ENCODE measurements at places on chromosomes 2 and 18.

DNA sequence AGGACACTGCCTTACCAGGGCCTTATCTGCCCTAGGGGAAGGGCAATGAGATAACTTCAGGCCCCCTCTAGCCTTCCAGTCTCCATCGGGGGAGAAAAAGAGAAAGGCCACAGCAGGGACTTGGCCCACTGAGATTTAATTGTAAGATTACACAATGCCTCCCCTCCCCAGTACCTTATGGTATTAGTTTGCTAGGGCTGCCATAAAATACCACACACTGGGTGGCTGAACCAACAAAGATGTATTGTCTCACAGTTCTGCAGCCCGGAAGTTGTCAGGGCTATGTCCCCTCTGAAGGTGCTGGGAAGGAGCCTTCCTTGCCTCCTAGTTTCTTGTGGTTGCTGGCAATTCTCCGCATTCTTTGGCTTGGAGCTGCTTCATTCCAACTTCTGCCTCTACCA, 34.8 kb upstream of the SPATA3 start:
- DNase-seq, result no peak

- DNase-seq, result no peak
Observed at GRCh38 chr2:229927817-229928321, 5.6 kb downstream of the FBXO36 start.

- DNase-seq, result no peak
Observed at GRCh38 chr2:184339966-184340365, 258.4 kb upstream of the ZNF804A start.

GRCh38 chr2:96116879-96117533, 635 bp upstream of the ADRA2B start:
- peak; percentile 42 for DNase-seq

- DNase-seq, result no peak
Observed at GRCh38 chr2:237418300-237418699, 4.3 kb upstream of the COL6A3 start.

DNA sequence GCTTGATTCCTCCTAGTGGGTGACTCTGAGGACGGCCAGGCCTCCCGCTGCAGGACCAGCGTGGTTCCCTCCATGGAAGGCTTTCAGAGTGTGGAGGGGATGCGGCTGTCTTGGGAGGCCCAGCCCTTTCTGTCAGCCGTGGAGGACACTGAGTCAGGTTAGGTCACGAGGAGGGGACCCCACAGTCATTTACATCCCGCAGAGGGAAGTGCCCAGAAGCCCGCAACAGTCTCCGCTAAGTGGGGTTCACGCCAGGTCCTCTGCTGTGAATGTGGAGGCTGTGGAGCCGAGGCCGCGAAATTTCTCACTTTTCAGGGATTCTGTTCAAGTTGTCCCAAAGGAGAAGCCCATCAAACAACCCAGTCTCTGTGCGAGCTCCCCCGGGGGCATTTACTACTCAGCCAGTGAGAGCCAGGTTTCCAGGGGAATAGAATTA, 8.8 kb downstream of the ACKR3 start:
- no peak for DNase-seq

DNA sequence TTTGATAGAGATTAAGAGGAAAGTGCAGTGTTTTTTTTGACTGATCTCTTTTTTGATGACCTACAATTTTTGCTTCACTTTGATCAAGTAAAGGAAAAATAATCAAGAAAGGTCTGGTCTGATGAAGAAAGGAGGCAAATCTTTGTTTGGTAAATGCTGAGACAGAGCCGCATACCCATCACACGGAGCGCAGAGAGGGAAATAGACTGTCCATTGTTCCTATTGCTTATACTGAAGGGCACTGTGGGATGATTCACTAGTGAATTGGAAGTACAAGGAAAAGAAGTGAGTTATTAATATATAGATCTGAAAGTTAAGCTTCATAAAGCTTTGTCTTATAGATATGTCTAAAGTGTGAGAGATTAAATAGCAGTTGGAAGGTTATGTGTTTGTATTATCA, 455.1 kb downstream of the PLCL1 start:
- DNase-seq, result no peak

DNA sequence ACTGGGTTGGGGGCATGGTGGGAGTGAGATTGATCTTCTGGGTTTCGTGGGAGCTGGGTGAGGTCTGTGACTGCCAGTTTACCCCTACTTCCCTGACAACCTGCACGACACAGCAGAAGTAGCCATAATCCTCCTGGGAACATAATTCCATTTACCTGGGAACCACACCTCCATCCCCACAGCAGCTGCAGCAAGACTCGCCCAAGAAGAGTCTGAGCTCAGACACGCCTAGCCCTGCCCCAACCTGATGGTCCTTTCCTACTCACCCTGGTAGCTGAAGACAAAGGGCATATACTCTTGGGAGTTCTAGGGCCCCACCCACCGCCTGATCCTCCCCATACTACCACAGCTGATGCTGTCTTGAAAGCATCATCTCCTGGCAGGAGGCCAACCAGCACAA, 43.8 kb downstream of the FLACC1 start:
- no peak for DNase-seq

DNA sequence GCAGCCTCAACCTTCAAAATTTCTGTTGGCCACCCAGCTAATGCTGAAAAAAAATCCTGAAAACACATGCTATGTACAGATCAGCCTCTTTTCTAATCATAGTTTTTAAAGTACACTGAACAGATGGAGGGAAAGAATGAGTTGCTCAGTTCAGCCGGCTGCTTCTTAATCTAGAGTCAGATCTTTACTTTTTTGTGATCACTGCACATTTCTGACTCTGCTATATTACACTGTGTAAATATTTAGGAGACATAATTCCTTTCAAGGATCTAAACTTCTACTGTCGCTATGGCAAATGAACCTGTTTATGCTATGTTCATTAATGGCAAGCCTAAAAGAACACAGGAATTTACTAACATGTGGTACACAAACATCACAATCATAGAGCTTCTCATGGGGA, 114.2 kb downstream of the SRBD1 start:
- no peak for DNase-seq

DNA sequence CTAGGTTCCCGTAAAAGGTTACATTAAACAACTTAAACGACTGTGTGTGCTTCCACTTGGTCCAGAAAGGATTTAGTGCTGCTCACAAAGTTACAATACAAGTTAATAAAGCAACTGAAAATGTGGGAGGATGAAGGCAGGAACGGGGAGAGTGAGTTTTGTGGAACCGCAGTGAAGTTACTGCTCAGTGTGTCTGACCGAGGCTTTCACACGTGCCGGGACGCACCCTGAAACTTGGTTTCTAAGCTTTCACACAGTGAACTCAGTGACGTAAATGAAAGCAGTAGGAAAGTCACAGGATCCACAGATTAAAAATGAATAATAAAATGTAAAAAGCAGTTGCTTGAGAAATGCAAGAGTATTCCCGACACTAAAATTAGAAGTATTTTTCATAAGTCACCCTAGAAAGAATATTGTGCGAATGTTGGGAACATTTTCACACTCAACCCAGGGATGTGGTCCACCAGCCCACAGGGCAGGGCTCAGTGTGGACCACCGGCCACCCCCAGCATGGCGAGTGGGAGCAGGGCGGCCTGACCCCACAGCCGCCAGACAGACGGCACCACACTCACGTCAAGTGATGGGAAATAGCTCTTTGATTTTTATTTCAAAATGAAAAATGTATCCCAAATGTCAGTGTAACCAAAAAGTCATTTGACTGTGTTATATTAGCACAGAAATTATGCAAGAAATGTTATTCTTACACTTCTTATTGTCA, 32.6 kb upstream of the CHMP1B start:
- DNase-seq, result no peak

- no peak for DNase-seq
Observed at GRCh38 chr2:8553643-8554042, 128.2 kb upstream of the ID2 start.

GRCh38 chr2:231780123-231780908, 766 bp downstream of the PDE6D start:
- no peak for DNase-seq

DNA sequence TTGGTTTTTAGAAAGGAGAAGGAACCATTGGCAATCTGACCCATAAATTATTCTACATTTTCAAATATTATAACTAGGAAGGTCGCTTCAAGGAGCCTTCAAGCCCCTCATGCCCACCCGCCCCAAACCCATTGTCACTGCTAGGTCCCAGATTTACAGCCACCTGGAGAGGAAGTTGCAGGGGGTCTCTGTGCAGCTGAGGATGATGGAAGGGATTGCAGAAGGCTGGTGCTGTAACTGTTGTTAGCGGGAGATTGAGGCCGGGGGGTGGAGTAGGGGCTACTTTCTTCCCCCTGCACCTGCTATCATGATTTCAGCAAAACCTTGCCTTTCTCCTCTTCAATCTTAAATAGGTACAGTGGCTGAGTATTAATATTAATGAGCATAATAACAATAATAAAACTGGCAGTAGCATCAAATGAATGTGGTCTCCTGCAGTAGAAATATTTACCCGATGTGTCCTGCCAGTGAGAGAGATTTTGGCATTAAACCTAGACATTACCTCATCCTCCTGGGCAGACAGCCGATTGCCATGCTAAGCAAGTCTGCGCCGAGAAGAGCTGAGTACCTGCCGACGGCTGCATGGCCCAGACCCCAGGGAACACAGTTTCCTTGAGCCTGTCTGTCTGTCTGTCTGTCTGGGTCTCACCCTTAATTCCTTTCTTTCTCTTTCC, 225.4 kb downstream of the FAM210A start:
- DNase-seq, result no peak

DNA sequence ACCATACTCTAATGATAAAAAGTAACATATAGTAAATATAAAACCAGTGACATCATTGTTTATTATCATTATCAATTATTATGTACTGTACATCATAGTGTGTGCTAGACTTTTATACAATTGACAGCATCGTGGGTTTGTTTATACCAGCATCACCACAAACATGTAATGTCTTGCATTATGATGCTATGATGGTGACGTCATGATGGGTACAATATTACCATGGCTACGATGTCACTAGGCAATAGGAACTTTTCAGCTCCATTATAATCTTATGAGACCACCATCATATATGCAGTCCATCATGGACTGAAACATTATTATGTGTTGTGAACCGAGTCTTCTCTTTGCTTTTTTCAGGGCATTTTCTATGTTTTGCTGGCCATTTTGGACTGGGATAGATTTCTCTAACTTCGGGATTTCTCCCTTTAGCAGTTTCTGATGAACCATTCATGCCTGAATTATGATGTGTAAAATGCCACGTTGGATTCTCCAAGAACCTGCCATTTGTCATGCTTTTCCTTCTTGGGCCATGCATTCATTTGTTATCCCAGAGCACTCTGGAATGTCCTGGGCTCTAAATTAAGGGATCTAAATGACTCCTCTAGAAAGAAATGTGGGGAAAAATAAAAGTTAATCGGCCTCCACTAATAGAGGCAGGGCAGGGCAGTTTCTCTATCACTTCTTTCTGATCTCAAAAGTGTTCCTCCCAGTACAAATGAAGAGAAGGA, 325.6 kb upstream of the TNP1 start:
- no peak for DNase-seq

- no peak for DNase-seq
Observed at GRCh38 chr2:205731583-205731981, 49.3 kb downstream of the NRP2 start.

GRCh38 chr2:186554850-186555671, 34.8 kb upstream of the ITGAV start:
- DNase-seq, result no peak

DNA sequence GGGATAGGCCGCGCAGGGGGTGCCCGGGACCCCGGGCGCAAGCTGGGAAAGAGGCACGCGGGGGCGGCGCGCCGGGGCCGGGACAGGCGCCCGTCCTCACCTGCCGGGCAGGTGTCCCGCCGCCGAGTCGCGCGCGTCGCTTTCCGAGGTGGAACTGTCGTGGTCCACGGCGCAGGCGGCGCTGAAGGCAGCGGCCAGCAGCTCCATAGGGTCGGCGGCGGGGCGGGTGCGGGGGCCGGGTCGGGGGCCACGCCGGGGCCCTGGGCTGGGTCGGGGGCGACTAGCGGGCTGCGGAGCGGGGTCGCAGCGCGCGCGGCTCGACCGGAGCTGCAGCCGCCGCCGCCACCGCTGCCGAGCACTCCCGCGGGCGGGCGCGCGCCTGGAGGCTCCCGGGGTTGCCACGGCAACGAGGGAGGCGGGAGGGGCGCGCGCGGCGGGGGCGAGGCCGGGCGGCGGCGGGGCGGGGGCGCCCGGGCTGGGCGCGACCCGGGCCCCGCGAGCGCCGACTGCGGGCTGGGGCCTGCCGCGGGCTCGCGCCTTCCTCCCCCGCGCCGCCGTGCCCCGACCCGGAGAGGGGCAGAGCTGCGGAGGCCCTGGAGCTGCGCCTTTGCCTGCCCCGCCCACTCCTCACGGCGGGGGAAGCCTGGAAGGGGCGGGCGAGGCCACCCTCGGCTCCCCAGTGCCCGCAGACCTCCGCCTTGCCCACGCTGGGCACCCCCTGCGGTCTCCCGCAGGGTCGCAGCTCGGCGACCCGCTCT, 57.9 kb downstream of the SNORC start:
- no peak for DNase-seq

- no peak for DNase-seq
Observed at GRCh38 chr2:154623819-154624218, 74.7 kb upstream of the KCNJ3 start.

DNA sequence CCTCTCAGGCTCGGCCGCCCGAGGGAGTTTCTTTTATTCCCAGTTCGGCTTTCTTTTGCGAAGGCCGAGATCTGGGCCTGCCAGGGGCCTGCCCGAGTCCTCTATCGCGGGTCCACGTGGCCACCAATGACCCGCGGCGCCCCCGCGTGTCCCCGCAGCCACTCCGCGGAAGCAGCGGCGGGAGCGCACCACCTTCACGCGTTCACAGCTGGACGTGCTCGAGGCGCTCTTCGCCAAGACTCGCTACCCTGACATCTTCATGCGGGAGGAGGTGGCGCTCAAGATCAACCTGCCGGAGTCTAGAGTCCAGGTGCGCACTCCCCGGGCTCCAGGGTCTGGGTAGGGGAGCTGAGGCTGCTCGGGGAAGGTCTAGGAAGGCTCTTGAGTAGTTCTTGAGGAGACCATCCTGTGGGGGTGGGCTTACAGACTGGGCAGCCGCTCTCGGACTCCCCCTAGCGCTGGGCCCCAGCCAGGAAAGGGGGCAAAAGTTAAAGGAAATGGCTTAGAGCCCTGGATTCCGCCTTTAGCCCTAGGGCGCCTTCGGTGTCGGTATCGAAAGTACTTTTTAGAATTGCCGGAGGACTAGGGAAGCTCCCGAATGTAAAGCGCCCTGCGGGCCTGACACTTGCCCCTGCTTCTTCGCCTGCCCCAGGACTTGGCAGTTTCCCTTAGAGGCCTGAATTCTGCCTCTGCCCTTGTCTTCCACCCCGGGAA, 3.4 kb downstream of the OTX1 start:
- no peak for DNase-seq

DNA sequence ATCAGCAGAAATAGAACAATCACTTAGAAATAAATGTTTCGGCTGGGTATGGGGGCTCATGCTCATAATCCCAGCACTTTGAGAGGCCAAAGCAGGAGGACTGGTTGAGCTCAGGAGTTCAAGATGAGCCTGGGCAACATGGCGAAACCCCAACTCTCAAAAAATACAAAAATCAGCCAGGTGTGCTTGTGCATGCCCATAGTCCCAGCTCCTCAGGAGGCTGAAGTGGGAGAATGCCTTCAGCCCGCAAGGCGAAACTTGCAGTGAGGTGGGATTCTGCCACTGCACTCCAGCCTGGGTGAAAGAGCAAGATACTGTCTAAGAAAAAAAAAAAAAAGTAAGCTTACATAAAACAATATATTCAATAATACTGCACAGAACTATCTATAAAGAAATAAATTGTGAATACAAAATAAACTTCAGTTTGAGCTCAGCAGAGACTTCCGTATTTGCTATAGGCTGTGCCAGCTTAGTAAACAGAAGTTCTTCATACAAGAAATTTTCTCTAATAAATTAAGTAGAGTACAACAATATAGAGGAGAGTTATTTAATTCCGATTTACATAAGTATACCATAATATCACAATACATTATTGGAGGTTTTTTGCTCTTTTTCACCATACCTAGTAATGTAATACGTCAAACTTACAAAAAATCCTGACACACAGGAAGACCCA, 43.6 kb downstream of the SRBD1 start:
- DNase-seq, result no peak

Measured in activated CD4-positive, alpha-beta T cell treated with anti-CD3 and anti-CD28 coated beads, Interleukin-2, amount 50 U/mL, for 4 hours (primary cell).